ENCODE measurements at places on chromosomes 13 and 19.

GRCh38 chr19:55858401-55858800, 22.1 kb downstream of the NLRP4 start:
- no peak for DNase-seq

DNA sequence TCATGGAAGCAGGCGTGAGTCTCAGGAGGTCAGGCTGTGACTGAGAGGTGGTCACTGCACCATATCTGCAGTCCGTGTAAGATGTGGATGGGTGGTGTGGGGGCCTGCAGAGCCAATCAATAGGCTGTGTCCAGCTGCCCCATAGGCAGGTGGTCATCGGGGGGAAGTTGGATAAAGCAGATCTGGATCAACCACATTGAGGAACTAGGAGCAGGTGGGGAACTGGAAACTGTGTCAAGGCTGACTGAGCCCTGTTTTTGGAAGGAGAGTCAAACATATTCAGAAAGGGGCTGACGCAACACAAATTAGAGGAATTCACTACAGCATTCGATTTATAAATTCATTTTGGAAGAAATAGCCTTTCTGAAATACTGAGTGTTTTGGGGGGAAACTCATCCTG, 15.0 kb downstream of the CLEC4M start:
- DNase-seq = no peak

DNA sequence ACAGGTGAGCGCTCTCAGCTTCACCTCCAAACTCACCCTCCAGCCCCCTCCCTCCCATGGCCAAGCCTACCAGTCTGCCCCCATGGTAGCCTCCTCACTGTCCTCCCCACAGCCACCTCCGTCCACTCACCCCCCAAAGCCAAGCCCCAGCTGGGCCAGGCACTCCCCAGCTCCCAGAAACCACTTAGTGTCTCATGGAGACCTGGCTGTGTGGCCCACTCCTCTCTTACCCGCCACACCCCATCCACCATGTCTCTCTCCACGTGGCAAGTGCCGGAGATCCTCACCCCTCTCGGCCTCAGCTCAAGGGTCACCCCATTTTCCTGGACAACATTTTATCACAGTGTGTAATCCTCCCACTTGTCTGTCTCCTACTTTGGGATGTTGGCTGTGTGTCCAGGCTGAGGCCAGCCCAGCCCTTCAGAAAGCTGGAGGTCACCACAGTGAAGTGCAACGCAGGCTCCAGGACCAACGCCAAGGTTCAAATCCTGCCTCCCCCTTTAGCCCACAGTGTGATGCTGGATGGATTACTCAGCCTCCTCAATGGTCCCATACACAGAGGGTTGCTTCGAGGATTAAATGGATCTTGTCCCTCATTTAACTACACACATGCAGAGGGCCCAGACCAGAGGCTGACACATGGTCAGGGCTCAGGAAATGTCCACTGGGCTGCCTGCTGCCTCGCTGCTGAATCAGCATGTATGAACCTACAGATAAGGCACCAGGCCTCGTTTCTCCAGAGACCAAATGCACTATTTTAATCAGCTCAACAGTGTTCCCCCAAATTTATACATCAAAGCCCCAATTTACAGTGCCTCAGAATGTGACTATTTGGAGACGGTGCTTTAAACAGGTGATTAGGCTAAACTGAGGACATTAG, 71.3 kb downstream of the CEBPG start:
- no peak for DNase-seq

GRCh38 chr13:93226623-93227279, at the start of gene GPC6:
Gene GPC6 (plus strand): TSS chr13:93226807.
- no peak for DNase-seq

DNA sequence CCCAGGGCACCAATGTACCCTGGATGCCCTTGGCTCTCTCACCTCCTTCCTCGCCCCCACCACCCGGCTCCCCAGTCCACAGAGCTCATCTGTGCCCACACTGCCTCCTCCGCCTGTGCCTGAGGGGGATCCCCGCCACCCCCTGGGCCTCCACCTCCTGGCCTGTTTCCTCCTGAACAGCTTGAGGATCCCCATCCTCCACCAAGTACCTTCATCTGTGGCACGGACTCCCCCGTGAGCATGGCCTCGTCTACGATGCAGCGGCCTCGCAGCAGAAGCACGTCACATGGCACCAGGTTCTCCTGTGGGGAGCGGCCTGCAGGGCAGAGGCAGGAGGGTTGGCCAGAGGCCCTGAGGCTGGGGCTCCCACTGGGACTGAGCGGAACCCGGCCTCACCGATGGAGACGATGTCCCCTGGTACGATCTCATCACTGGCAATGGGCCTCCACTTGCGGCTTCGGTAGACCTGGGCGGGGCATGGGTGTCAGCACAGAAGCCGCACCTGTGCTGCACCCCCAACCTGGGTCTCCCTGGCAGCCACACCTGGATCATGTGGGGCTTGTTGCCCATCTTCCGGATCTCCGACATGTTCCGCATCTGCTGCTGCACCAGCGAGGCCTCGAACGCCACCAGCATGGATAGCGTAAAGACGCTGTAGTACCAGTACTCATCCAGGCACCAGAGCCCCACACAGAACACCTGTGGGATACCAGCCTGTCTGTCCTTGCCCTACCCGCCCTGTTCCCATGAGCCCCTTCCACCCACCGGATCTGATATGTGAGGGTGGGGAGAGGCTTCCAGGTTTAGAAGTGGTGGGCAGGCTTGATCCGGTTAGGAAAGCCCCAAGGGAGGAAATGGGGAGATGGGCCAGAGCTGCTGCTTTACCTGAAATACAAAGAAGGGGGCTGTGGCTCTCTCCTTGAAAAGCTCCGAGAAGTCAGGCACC, 6.8 kb downstream of the ATP13A1 start:
- DNase-seq = no peak

GRCh38 chr13:46267166-46267565, 55.4 kb downstream of the LRRC63 start:
- no peak for DNase-seq

DNA sequence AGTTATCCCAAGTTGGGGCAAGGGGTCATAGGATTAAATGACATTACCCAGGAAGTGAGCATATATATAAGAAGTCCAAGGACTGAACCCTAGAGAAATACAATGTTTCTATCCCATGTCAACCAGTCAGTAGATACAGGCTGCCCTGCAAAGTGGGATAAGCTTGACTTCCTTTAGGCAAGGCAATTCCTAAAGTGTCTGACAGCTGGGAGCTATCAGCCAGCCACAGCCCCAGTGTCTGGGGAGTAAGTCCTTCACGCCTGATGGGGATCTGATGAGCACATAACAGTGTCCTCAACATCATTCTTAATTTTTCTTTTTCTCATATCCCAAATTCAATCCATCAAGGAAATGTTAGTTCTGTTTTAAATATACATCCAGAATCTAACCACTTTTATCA, 54.1 kb downstream of the DNAJC15 start:
- DNase-seq = no peak

All from activated CD4-positive, alpha-beta T cell treated with anti-CD3 and anti-CD28 coated beads, Interleukin-2, amount 50 U/mL, for 24 hours (primary cell).